Cerebellar cortex (tissue), 1 donor: ENCODE measurements at places on chromosomes 5 and 9.

- DNase-seq, result peak; percentile 93
Observed at GRCh38 chr5:132490484-132491367, at the start of gene IRF1. TSS of gene IRF1 (minus strand) at chr5:132490773. CDS start at chr5:132489478, 1,295 bp downstream.

DNA sequence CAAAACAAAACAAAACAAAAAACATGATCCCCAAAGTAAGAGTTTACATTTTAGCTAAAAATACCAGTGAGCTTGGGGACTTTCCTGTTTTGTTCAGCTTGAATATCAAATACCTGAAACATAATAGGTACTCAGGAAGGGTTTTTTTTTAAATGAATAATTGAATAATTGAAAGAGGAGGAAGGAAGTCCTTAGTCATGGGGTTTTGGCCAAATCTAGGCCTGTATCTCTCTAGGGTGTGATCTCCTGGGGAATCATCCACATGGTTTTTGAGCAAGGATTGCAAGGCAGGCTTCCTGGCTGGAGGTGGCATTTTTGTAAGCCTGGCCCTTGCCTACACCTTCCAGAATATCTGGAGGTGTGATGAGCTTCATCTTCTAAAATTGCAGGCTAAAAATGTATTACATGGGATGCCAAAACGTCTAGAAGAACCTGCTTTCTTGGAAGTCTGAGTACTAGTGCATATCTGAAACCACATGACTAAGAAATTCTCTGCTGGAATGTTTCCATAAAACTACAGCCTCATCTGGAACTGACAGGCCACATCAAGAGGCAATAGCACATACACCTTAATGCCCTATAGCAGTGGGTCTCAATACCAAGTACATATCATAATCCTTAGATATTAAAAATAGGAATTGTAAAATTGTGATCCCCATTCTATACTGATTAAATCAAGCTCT, 10.4 kb downstream of the C9 start:
- DNase-seq, result no peak

DNA sequence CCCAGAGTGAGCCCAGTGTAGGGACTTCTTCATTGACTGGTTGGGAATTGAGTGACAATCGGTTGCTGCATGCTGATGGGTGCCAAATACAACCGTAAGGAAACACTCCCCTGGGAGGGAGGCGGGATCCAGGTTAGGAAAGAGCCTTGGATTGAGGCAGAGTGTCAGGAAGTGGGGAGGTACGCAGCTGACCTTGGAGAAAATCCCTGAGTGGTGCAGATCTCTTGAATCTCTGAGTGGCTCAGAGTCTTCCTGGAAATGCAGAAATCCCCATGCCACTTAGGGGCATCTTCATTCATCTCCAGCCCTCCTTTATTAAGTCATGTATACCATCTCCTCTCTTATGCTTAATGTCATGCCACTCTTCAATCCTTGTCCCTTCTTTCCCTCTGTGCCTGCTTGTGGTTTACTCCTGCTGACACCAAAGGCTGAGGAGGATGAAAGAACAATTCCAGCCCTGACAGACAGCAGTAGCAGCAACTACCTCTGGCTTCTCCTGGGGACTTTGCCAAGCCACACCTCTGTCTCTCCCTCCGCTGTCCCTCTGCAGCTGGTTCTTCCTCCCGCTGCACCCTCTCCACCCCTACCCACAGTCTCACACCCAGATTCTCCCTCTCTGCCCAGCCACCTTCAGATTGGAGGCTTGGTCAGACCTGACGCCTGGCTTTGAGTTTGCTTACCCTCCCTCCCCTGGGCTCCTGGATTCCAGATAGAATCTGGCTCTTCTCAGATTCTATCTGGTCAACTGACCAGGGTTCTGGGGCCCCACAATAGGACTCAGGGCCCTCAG, 14.1 kb upstream of the LCP2 start:
- no peak for DNase-seq

DNA sequence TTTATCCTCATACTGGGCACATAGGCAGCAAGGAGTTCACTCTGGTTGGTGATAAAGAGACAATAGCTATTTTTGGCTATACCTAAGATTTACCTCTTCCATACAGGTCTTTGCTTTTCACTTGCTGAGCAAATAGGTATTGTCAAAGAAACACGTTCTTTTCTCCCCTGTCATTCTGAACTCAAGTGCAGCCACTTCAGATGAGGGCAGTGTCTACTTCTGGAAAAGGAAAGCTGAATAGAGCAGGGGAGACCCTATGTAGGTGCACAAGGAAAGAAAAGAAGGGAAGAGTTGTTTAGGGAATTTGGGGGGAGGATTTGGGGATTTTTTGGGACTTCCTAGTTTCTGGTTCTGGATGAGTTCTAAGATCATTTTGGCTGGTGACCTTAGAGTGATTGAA, 109.6 kb downstream of the ATP10B start:
- DNase-seq, result no peak

GRCh38 chr9:14104496-14104895, 209.4 kb downstream of the NFIB start:
- DNase-seq, result no peak

GRCh38 chr5:6525910-6526309, 77.3 kb downstream of the UBE2QL1 start:
- DNase-seq, result peak; percentile 73

GRCh38 chr5:178120607-178121357, 7.5 kb downstream of the N4BP3 start:
- DNase-seq, result peak; percentile 90

GRCh38 chr5:164518067-164518740, 1012.8 kb downstream of the MAT2B start:
- no peak for DNase-seq

- DNase-seq, result no peak
Observed at GRCh38 chr9:121279776-121280388, 11.9 kb downstream of the GSN start.

- no peak for DNase-seq
Observed at GRCh38 chr9:114478459-114478858, 26.8 kb downstream of the WHRN start.

- no peak for DNase-seq
Observed at GRCh38 chr5:150517272-150518152, 9.6 kb downstream of the NDST1 start.

DNA sequence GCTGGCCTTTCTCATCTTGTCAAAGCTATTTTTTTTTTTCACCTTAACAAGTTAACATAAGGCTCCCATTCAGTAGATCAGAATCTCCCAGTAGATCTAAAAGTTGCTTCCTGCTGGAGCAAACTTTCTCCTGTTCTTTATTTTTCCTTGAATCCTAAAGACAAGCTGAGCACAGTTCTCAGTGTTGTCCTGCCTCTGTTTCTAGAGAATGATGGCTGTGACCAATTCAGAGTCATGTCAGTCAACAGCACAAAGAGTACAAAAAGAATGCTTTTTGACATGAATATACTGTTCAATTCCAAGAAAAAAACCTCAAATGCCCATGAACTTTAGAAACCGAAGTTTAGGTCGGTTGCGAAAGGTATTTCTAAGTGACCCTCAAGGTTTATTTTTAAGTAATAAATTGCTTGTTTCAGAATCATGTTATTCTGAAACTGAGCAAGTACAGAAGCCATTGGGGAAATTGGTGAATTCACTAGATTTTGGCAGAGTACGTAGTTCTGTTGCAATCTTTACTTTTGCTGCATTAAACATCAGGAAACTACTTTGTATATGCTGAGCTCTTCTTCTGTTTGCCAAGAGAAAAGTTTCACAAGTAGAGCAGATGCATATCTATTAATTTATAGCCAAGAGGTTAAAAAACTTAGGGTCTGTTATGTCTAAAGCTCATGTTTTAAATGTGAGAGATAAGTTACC, 161.7 kb upstream of the RPS23 start:
- no peak for DNase-seq

- DNase-seq, result no peak
Observed at GRCh38 chr5:856531-857425, 6.0 kb upstream of the ZDHHC11 start.

GRCh38 chr9:112038017-112038408, 137.1 kb downstream of the SUSD1 start:
- DNase-seq, result peak; percentile 49

DNA sequence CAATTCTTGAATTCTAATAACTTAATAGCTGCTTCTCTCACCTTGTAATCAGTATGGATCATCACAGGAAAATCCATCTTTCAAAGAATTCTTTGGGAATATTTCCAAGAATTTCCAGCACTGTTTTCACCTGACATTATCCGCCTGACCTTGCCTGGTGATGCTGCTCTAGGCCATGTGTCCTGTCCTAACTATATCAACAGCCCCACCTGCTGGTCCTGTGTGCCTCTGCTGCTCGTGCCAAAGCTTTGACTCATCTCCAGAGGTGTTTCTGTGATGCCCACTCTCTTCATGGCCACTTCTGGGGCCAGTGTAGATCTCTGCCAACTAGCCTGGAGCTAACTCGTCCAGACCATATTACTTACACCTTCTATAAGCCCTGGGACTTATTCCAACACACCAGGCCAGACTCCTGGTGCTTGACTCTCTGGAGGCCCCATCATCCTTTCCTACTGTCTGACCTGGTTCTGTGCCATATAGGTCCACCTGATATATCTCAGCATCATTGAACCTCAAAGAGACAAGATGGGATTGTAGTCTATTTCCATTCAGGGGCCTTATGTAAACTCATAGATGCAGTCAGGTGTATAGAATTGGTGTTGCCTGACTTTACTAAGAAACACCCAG, 67.5 kb upstream of the CKMT2 start:
- peak; percentile 49 for DNase-seq

DNA sequence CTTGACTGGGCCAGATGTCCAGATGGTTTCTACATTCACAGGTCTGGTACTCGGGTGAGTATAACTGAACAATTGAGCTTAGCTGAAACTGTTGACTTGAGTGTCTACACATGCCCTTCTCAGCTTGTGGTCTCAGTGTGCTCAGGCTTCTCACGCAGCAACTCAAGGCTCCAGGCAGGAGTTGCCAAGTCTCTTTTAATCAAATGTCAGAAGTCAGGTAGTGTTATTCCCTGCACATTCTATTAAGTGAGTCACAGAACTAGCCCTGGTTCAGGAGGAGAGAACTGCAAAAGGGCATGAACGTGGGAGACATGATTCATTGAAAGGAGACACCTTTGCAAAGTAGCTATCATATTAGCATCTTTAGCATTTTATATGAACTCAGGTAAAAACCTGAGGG, 199.3 kb upstream of the ACTBL2 start:
- DNase-seq, result no peak

DNA sequence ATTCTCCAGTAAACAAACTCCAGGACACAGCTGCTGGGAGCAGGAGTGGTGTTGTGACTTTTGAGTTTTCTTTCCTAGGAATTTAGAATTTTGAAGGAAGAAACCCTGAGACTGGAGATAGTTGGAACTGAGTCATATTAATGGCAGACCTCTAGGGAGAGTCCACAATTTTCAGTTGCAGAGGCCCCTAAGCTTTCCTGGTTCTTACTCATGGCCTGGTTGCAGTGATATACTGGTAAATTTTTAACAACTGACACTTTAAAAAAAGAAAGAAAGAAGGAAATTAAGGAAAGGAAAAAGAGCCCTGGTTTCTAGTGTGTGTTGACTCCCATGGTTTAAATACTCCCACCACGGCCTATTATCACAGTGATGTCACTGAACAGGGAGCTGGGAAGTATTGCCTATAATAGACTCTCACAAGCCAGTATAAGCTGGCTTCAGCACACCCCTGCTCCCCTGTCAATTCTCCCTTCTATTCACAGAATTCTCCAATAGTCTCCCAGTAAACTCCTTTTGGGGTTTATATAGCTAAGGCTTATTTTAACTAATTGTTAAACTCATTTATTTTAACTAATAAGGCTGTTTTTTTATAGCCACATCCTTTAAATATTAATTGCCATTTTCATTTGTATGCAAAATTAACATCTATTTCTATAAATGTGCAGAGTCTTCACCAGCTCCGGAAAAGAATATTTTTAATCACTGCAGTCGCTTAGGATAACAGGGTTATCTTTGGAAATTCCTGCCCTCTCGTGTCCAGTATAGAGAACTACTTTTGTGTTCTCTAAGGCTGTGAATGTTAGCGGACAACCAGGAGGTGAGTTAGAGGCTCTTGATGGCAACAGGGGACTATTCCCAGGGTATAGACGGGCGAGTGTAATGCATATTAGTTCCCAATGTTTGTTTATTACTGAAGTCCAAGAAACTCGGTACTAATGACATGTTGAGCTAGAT, 59.7 kb downstream of the GGTA1 start:
- peak; percentile 5 for DNase-seq

- DNase-seq, result peak; percentile 68
Observed at GRCh38 chr5:141223112-141223783, at the start of gene PCDHB14. TSS of gene PCDHB14 (plus strand) at chr5:141223343. CDS start at chr5:141223506, 163 bp downstream.
